Ovary (tissue), 10 donors: ENCODE measurements at places on chromosomes 4 and X.

DNA sequence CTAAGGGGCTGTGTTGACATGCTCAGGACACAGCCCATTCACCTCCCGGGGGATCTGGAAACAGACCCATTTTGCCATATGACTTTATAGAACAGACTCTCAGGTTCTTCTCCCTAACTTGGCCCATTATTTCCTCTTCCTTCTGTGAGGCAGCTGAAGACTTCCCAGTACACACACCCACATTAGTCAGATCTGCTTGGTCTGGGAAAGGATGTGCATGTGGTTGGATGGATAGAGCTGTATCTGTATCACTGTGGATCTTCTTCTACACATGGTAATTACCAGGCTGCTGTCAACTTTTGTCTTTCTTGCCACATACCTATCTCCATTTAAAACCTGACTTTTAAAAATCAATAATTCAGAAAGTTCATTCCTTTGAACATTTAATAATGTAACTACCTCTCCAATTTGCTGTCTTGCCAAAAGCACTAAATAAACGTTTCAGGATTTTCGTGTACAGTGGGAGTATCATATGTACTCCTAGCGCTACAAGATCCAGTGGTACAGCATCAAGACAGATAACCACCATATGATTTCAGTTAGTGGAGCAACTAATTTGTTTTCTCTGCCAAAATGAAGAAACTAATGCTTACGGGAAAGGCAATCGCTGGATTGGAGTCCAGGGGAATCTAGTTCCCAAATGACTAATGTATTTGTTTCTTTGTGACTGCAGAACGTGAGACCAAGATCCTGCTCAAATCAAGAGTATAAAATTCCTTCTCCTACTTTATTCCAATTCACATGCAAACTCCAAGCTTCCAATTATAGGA is 134.1 kb upstream of the MAP3K15 start:
- no peak for DNase-seq

DNA sequence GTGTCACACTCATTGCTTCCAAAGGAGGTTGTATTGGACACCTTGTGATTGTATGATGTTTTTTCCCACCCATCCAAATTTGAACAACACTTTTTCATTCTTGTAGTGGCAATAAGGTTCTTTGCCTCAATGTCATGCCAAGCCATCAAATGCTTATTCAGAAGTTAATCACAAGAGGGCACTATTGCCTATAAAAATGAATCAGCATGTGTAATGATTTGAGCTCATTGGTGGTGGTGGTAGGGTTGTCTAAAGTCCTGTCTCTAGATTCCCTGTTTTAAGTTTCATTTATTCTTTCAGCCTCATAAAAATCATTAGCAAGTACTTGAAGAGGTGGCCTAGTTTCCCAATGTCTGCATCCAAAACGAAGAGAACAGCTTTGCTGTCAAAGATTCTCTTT is 37.0 kb downstream of the IRS4 start:
- no peak for DNase-seq

GRCh38 chr4:163665521-163666331 is 171.2 kb downstream of the TMA16 start:
- no peak for DNase-seq

DNA sequence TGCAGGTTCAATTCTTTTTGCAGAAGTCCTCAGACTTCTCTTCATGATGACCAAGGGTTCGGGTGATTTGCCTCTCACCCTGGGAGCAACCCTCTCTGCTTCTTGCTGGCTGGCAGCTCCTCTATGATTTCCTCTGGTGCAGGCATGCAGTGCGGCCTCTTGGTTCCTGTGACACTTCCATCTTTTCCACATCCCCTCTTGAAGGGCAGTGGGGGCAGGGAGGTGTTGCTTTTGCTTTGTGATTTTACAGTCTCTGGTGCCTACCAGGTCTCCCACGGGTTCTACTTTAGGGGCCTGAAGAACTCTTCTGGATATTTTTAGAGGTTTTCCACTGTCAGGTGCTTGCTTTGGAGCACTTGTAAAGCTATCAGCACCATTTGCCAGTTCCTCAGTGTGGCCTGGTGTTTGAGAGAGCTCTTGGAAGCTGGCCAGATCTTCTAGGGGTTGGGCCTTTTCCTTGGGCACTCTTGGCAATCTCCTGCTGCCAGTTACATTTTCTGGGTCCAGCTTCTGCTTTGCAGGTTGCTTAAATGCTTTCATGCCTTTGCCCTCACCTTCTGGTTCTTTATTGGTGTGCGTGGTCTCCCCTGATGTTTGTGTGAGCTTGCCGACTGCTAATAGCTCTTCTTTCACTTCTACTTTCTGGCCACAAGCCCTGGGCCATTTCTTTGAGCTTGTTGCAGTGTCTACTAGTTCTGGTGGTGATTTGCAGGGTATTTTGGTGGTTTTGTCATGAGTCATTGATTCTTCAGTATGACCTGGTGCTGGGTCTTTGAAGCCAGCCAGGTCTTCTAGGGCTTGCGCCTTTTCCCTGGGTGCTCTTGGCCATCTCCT is 11.5 kb upstream of the CHST7 start:
- DNase-seq, result no peak

DNA sequence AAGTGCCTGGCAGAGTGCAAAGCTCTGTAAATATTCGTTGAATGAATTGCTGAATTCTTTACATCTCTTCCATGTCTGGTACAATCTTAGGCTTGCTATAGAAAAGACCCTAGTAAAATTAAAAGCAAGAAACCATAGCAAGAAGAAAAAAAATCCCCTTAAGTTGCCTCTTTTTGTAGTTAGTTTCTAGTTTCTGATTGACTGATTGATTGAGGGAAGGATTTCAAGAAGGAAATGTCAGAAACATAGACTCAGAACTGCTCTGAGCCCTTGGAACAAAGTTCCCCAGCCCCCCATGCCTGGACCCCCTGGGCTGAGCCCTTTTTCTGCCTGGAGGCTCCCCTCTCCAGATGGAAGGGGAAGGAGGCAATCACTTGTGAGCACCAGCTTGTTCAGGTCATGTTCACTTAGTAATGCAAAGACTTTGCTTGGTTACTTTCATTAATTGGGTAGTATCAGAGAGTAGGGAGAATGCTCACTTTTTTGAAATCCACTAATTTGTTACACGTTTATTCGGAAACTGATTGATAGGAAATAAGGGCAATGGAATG is 35.6 kb downstream of the DAPP1 start:
- DNase-seq, result no peak

DNA sequence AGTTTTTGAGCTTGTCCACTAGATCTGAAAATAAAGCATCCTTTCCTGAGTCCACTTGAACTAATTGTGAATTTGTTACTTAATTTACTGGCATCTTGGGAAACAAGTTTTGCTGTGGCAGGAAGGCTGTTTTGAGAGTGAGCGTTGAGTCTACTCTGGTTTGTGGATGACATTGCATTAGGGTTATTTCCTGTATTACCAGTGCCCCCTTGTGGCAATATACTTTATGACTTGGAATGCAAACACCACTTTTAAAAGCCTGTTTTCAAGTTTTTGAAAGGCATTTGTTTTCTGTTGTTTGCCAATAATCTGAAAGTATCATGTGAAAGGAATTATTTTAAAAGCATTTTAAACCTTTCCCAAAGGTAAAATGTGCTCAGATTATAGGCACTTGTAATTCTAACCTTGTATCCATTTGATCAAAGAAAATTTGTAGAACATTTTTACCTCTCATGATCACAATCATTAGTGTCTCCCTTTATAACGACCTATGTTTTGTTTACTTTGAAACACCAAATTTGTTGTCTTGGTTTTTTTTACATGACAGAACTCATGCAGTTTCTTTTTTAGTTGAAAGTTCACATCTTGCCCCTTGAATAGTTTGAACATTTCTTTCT is 18.0 kb upstream of the CYP2U1 start:
- no peak for DNase-seq

DNA sequence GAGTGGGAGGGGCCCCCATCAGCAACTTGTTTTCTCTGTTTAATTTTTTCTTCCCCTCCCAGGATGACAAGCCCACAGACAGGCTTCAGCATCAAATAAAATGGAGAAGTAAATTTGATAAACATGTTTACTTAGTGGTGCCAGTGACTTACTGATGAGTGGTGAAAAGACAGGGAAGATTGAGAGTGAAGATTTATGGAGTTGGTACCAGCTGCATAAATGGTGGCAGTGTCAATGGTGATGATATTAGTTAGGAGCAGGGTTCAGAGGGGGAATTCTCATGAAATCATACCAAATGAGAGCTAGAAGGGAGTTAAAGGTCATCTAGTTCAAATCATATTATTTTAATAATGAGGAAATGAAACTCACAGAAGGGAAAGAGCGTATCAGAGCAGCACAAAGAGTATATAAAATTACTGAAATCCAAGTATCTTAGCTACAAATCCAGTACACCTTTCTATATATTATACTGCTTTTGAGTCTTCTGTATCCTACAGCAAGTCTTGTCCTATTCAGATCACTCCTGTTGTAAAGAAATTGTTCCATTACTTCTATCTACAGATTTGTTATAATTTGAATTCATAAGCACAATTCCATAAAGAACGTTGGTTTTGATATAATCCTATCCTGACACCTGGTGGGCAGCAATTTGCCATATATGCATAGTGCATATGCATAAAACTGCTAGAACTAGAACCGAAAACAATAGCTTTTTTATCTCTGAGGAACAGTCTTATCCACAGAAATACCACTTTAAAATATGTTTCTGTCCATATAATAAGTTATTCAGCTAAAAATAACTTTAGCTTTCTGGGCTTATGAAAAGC is 5.0 kb downstream of the P2RY10 start:
- DNase-seq, result no peak

DNA sequence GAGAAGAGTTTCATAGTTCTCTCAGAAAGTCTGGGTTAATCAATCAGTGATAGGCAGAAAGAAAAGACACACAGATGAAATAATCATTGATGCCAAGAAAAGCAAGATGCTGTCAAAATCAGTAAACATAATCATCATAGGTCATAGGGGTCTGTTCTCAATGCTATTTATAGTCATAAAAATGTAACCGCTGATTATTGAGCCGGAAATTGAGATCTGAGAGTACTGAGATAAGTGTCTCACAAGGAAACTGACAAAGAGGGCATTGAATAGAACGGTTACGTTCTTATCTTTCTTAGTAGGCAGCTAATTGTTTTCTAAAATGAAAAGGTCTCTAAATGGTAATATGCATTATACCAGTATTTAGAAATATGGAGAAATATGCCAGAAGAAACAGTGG is 1686.1 kb upstream of the AGA start:
- no peak for DNase-seq
